ENCODE measurements at places on chromosomes 12 and 14.

DNA sequence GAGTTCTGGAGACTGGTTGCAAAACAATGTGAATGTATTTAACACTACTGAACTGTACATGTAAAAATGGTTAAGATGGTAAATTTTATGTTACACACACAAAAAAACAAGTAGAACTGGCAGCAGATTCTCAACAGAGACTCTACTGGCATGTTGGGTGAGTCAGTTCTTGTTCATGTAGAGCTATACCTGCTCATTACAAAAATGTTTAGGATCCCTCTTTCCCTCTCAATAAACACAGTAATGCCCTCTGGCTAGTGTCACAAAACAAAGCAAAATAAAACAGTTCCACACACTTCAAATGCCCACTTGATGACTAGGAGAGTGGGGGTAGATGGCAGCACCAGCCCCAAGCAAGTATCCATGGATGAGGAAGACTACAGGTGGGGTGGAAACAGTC, 13.7 kb upstream of the ZNF740 start:
- DNase-seq, result no peak
- H3K4me1 ChIP-seq, result peaks cover 5% of the 10 kb centered on the region
- H3K4me3 ChIP-seq, result no peak overlapping the region
- no peak overlapping the region for H3K27ac ChIP-seq
- no peaks in the 10 kb centered on the region for H3K27me3 ChIP-seq
- H3K36me3 ChIP-seq, result peaks cover 17% of the 10 kb centered on the region

GRCh38 chr14:69354383-69355153, 43.5 kb downstream of the ERH start:
- H3K4me3 ChIP-seq, result no peak overlapping the region
- peaks cover 14% of the 10 kb centered on the region for H3K36me3 ChIP-seq
- peaks cover 19% of the 10 kb centered on the region for H3K4me1 ChIP-seq
- DNase-seq, result no peak

- no peak for DNase-seq
- H3K4me3 ChIP-seq, result no peak overlapping the region
- no peaks in the 10 kb centered on the region for H3K36me3 ChIP-seq
These were observed 5.8 kb upstream of the TNFRSF1A start for GRCh38 chr12:6347367-6348338.

DNA sequence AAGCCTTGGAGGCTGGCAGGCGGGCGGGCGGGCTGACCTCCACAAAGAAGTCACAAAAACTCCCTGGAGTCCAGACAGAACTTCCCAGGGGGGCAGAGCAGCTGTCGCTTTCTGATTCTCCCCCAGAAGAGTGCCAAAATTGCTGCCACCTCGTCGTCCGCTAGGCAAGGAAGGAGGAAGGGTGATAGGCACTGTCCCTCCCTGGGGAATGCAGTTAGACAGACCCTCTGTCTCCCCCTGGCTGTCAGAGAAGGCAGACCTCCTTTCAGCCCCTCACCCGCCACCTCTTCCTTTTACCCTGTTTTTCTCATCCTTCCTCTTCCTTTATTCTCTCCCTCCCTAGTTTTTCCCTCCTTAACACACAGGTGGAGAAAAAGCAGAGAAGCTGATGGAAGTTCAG, 18.7 kb downstream of the GRIN2B start:
- H3K36me3 ChIP-seq, result no peaks in the 10 kb centered on the region
- H3K27ac ChIP-seq, result no peak overlapping the region
- H3K4me1 ChIP-seq, result no peaks in the 10 kb centered on the region
- H3K4me3 ChIP-seq, result no peak overlapping the region
- peaks cover 14% of the 10 kb centered on the region for H3K27me3 ChIP-seq
- no peak for DNase-seq

DNA sequence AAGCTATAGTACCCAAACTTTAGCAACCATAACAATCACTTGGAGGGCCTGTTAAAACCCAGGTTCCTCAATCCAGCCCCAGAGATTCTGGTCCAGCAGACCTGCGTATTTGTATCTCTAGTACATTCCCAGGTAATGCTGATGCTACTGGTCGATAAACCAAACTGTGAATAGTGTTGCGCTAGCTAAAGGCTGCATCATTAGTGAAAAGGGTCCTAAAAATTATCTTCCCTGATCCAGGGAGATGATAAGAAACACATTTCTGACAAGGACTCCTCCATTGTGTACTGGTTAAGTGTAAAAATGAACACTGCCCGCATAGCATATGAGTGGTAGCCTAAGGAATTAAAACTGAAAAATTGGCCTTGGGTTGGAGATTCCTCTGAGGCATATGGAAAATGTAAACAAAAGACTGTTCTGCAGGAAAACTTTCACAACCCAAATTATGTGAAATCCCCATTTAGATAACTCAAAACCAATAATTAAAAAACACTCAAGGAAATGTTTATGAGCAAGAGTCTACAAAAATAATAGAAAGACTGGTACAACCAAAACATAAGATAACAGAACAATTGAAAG, 322.7 kb downstream of the CEP128 start:
- no peak for DNase-seq
- no peaks in the 10 kb centered on the region for H3K36me3 ChIP-seq
- H3K27ac ChIP-seq, result no peak overlapping the region
- no peaks in the 10 kb centered on the region for H3K27me3 ChIP-seq

DNA sequence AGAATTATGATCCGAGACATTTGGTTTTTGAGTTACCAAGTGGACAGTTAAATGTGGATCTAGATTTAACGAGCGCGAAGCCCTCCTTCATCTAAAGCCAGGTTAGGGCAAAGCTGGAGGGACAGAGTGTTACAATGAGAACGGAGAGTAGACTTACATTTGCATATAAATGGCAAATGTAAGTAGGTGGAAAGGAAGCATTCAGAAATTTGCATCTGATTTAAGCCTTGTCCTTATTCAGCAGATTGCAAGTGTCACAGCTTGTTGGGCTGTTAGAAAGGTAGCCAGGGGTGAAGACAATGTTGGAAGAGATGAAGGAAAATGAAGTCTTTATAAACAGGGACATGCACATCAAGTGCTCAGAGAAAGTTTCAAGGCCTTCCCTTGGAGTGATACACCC, 806.2 kb downstream of the GALC start:
- no peak overlapping the region for H3K4me3 ChIP-seq
- no peak overlapping the region for H3K27ac ChIP-seq
- H3K36me3 ChIP-seq, result no peaks in the 10 kb centered on the region
- no peak for DNase-seq
- no peaks in the 10 kb centered on the region for H3K4me1 ChIP-seq
- H3K27me3 ChIP-seq, result peaks cover 2% of the 10 kb centered on the region

GRCh38 chr14:63478010-63478409, 65.2 kb downstream of the PPP2R5E start:
- DNase-seq, result no peak
- H3K4me3 ChIP-seq, result no peak overlapping the region
- peaks cover 25% of the 10 kb centered on the region for H3K4me1 ChIP-seq

- peaks cover 45% of the 10 kb centered on the region for H3K36me3 ChIP-seq
- H3K4me3 ChIP-seq, result no peak overlapping the region
- no peak overlapping the region for H3K27ac ChIP-seq
- DNase-seq, result no peak
These were observed 4.9 kb upstream of the NOP2 start for GRCh38 chr12:6573001-6573400.

GRCh38 chr12:54161481-54162437, 27.0 kb downstream of the SMUG1 start:
- DNase-seq, result no peak
- H3K4me3 ChIP-seq, result no peak overlapping the region
- no peaks in the 10 kb centered on the region for H3K4me1 ChIP-seq
- H3K27ac ChIP-seq, result no peak overlapping the region
- peaks cover 3% of the 10 kb centered on the region for H3K36me3 ChIP-seq

DNA sequence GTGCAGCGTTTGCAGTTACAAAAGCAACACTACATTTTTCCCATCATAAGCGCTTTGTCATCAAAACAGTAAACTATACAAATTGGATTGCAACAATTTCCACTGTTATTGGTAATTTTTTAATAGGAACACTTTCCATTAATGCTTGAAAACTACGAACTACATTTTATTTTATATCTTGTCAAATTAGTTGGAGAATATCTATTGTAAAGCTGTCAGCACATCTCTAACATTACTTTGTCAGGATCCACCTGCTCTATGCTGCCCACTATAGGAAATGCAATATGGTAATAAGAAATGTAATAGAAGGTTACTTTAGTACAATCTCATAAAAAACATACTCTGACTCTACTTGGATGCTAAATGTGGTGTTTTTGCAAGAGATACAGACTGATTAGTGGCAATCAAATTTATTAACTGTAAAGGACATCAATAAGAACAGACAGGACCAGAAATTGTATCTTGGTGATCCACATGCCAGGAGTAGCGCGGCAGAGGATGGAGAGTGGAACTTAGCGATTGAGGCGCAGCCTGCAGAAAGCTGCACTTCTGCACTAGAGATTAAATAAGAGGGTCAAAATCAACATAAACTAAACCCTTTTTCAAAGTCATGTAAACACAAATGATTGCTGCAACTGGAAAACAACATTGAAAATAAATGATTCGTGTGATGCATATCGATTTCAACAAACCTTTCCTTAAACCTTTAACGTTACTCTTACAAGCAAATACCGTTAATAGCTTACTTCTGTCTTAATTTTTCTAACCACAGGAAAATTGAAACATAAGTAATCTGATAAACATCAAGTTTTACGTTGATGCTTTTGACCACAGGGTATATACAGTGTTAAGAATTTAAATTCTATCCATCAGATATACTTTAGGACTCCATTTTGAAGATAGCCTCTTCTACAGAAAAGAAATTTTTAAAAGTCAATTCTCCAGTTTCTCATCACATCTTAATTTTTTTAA, 3.6 kb upstream of the ARID2 start:
- no peak for DNase-seq
- no peaks in the 10 kb centered on the region for H3K36me3 ChIP-seq
- peaks cover 22% of the 10 kb centered on the region for H3K4me1 ChIP-seq
- no peaks in the 10 kb centered on the region for H3K27me3 ChIP-seq
- peak overlapping the region; percentile 99 for H3K27ac ChIP-seq

DNA sequence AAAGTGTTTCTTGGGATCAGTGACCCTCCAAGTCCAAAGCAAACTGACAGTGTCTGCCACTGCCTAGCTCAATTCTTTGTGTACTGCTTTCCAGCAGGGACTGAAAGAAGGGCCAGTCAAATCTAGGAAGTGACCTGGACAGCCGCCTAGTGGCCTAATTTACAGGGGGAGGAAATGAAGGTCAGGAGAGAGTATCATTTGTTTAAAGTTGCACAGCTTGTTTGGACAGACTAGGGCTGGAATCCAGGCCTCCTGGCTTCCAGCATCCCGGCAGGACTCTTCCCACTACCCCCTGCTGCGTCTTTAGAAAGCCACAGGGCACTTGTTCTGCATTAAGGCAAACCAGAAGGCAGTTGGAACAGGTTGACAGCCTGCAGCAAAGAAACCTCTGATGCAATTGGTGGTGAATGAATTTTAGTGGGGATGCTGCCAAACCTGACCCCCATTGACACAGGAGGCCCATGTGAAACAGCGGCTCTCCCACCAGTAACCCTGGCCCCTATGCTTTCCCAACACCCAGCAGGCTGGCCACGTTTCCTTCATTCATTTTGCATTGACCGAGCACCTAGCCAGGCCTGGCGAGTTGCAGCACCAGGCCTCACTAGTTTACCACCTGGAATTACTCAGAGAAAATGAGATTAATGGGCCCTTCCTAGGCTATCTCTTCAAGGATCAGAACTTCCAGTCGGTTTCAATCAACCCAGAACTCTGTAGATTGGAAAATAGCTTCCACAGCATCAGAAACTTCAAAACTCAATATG, 28.2 kb downstream of the GALNT16 start:
- H3K4me3 ChIP-seq, result no peak overlapping the region
- no peaks in the 10 kb centered on the region for H3K27me3 ChIP-seq
- DNase-seq, result no peak
- H3K4me1 ChIP-seq, result peaks cover 21% of the 10 kb centered on the region
- no peaks in the 10 kb centered on the region for H3K36me3 ChIP-seq

- no peak overlapping the region for H3K4me3 ChIP-seq
- H3K4me1 ChIP-seq, result no peaks in the 10 kb centered on the region
- no peaks in the 10 kb centered on the region for H3K27me3 ChIP-seq
- DNase-seq, result no peak
- peaks cover 4% of the 10 kb centered on the region for H3K36me3 ChIP-seq
These were observed 8.9 kb upstream of the ETNK1 start for GRCh38 chr12:22615963-22616501.

DNA sequence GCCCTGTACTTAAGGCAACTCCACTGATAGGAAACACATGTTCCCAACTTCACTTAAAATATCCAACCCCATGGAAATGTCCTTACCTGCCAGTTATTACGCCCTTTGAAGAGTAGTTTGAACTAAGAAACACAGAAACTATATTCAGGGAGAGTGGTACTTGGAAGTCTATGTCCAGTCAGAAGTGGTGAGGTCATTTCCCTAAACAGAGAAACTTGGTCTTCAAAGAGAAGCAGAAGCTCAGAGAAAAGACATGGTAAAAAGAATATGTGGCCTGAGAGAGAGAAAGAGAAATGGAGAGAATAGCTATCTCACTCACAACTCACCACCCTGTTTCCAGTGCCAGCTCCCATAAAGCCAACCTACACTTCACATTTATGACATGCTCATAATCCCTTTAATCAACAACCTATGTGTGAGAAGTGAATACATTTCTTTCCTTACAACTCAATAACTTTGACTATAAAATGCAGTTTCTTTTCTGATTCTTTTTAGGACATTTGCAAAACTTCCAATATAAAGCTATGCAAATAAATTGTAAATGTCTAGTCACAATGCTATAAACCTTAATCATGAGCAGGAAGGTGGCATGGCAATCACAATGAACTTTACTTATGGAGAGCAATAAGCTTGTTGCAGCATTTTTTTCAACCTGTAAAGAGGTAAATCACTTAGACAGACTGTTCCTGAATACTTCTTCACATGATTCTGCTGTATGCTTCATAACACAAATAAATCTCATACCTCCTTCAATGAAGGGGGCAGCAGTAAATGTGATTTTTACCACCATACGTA, 67.1 kb downstream of the CPNE8 start:
- no peaks in the 10 kb centered on the region for H3K4me1 ChIP-seq
- H3K27ac ChIP-seq, result no peak overlapping the region
- H3K36me3 ChIP-seq, result no peaks in the 10 kb centered on the region
- no peak overlapping the region for H3K4me3 ChIP-seq
- DNase-seq, result no peak

DNA sequence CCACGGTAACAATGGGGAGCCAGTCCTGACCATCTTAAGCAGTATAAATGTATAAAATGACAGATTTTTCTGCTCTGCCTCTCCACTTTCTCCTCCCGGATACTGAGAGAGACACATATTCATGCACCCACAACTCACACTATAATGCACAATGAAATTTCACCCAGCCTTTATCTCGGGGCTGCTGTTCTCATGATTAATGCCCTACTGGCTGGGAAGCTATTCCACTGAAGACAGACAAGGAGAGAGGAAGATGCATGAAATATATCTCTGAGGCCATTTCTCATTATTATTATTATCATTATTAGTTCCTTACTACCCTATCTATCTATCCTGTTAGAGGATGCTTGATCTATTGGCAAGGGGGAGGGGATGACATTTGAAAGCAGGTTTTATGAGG, 501.7 kb downstream of the DIO2 start:
- H3K27ac ChIP-seq, result no peak overlapping the region
- no peak overlapping the region for H3K4me3 ChIP-seq
- no peak for DNase-seq
- H3K36me3 ChIP-seq, result no peaks in the 10 kb centered on the region
- H3K4me1 ChIP-seq, result peaks cover 10% of the 10 kb centered on the region

- no peaks in the 10 kb centered on the region for H3K27me3 ChIP-seq
- no peak overlapping the region for H3K27ac ChIP-seq
- DNase-seq, result no peak
- peaks cover 8% of the 10 kb centered on the region for H3K36me3 ChIP-seq
These were observed 9.9 kb downstream of the PLBD2 start for GRCh38 chr12:113368331-113368730.

Data from chondrocyte (in vitro differentiated cells).